Stimulated activated CD4-positive, alpha-beta T cell treated with anti-CD3 and anti-CD28 coated beads, Interleukin-1b, Interleukin-23, amount 100 ng/mL, for 1 hour (primary cell): ENCODE measurements at places on chromosomes 5 and 9.

- no peak for DNase-seq
Measured at GRCh38 chr5:43195670-43196265, 3.7 kb downstream of the NIM1K start.

DNA sequence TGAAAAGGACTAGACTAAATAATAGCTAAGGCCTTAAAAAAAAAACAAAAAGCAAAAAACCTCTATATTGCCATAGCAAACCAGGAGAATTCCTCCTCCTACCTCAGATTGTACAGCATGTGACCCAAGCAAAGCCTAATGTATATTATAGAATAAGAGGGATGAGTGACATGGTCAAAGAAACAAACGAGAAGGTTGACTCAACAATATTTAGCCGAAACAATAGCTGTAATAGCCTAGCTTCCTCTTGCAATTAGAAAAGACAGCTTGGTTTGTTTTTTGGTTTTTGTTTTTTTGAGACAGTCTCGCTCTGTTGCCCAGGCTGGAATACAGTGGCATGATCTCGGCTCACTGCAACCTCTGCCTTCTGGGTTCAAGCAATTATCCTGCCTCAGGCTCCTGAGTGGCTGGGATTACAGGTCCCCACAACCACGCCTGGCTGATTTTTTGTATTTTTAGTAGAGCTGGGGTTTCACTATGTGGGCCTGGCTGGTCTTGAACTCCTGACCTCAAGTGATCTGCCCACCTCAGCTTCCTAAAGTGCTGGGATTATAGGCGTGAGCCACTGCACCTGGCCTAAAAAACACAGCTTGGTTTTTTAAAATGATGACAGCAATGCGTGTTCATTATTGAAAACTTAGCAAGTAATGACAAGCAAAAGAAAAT, 5.6 kb downstream of the NLN start:
- no peak for DNase-seq

DNA sequence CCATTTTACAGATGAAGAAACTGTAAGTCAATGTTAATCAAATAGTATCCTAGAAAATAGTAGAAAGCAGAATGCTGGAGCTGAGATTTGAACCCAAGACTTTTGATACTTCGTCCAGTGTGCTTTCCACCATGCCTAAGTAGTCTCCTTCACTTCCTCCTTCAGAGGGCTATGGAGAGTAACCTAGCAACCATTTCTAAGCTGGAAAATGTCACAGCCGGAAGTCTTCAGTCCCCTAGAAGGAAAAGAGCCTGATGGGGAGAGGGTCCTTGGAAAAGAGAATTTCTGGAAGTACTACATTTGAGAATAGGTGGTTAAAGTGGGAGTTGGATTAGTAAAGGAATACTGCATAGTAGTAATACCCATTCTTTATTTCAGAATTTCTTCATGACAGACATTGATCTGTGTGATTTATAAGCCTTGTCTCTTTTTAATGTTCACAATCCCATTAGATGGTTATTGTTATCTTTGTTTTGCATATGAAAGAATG, 32.7 kb downstream of the PCDHAC2 start:
- no peak for DNase-seq

DNA sequence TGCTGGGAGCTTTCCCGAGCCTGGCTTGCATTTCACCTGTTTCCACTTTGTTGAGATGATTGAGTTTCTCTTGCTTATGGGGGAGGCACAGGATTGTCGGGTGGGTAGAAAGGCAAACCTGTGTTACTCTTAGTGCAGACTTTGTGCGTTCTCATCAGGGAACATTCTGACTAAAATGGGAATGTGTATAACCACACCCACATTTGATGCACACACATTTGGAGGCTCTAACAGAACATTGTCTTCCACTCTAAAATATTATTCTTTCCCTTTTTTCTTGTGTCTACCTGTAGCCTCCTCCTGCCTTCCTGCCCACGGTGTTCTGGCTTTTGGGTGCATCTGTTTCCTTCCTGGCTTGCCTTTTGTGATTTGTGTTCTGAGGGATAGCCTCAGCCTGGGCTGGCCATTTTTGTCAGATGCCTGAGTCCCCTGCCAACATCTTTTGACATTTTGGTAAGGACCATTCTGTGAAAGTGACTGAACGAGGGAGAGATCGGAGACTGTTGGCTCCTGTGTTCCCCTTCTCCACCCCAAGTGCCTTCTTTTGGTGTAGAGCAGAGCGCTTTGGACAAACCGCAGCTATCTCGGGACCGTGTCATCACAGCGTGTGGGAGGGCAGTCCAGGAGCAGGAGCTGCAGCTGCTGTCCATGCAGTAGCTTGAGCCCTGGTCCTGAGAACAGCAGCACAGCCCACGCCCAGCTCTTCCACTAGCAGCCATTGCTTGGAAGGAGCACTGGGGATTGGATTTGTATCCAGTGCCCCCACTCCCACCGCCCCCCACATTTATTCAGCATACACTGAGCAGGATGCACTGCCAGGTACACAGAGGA, 101.4 kb downstream of the ARHGAP26 start:
- DNase-seq, result no peak

DNA sequence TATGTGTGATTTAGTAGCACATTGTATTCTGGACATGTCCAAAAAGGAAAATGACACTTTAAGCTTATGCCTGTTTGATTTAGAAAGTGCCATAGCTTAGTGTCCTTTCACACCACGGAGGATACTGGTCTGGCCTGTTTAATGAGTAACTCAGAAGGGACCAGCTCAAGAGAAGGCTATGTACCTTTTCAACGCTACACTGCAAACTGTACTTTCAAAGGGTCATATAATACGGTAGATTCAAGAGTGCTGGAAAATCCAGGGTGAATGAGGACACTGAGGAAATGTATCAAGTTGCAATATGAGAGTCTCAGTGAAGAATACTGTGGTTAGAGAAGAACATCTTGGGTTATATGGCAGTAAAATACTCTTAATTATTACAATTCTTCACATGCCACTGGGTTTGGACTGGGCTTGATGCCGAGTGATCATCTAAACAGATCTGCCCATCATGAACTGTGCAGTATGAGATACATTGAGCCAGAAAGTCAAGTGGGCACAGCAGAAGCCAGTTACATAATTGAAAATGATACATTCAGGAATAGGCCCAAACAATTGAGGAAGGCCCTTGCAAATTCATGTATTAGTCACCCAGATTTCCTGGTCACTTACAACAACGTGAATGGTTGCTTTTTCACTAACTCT, 1211.5 kb upstream of the CDH9 start:
- DNase-seq, result no peak
